ENCODE measurements at places on chromosomes 6 and 20.

- no peak for DNase-seq
These were observed 10.0 kb downstream of the HINT3 start for GRCh38 chr6:125966569-125966968.

- DNase-seq, result no peak
These were observed 108.0 kb downstream of the SYNDIG1 start for GRCh38 chr20:24577271-24577909.

DNA sequence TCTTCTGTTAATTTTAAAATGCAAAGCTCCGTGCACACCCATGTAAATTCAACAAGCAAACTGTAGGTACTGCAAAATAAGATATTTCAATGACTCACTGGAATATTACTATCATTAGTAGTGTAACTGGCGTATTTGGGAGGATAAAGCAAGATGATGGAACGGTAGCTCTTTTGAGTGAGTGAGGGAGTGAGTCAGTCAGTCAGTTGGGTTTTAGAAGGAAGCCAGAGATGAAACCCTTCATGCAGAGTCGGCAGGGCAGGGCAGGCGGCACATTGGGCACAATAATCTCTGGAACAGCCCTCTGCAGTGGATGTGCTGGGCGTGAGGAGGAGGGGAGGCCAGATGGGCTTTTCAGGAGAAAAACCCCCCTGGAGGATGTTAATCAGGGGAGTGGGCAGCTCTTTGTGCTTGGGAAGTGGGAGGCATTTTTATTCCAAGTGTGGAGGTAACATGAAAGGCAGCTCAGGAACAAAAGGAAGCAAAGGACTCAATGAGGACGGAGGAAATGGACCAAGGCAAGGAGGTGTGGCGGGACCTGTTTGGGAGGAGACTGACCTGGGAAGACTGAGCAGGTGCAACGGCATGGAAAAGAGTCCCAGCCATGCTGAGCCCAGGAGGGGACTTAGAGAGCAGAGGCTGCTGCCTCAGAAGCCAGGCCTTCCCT, 171.2 kb downstream of the ZDHHC14 start:
- no peak for DNase-seq

- DNase-seq, result no peak
These were observed 5.7 kb downstream of the ARHGAP40 start for GRCh38 chr20:38607351-38607750.

DNA sequence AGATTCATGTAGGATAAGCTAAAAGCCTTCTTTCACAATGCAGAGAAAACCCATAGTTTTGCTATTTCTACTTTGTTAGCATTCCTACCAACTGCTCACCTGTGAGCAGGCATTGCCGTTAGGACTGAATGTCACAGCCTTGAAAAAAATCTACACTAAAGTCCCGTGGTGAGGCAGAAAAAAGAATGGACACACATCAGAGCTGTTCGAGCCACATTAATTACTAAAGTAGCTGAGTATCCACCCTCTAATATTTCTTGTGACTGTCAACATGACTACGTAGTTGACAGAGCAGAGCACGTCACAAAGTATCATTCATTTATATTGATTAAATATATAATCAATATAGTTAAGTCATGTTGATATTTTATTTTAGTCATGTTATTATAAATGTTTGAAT, 10.1 kb downstream of the HDGFL1 start:
- DNase-seq, result no peak

- DNase-seq, result no peak
These were observed 7.0 kb upstream of the APMAP start for GRCh38 chr20:24999568-24999967.

DNA sequence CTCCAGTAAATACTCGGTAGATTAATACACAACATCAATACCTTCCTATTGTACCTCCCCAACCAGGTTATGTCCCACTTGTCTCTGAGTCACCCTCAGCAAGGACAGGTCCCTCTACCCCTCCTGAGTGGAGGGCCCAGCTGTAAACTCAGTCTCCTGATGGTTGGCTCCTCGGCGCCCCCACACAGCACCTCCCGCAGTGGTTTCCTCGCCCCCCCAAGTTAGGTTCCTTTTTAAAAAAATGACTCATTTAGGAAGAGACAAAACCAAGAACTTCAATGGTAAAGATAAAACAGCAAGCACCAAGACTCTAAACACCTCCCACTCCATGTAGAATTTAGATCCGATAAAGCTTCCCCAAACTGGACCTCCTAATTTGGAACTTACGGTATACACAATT, 83.5 kb downstream of the TRERF1 start:
- DNase-seq, result no peak

DNA sequence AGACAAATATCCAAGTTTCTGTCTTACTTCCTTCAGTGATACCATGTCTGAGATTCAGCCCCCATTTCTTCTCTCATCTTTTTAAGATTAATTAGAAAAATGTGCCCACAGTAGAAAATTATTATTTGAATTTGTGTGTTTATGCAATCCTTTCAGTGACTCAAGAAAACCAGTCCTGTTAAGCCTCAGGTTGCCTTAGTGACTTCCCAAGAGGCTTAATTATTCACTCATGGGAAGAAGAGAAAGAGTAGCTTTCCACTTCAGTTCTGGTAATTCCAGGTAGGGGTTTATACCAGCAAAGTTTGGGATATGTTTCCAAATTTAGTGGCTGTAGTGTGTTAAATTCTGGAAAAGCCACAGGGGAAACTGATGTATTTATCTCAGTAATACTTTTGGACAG, 149.1 kb downstream of the RIMS1 start:
- DNase-seq, result no peak

GRCh38 chr6:72417759-72418158, 204.1 kb upstream of the KCNQ5 start:
- no peak for DNase-seq

- DNase-seq, result peak; percentile 46
These were observed 8.0 kb upstream of the UBE2J1 start for GRCh38 chr6:89360415-89360999.

- DNase-seq, result no peak
These were observed 5.0 kb upstream of the LPIN3 start for GRCh38 chr20:41335591-41335990.

DNA sequence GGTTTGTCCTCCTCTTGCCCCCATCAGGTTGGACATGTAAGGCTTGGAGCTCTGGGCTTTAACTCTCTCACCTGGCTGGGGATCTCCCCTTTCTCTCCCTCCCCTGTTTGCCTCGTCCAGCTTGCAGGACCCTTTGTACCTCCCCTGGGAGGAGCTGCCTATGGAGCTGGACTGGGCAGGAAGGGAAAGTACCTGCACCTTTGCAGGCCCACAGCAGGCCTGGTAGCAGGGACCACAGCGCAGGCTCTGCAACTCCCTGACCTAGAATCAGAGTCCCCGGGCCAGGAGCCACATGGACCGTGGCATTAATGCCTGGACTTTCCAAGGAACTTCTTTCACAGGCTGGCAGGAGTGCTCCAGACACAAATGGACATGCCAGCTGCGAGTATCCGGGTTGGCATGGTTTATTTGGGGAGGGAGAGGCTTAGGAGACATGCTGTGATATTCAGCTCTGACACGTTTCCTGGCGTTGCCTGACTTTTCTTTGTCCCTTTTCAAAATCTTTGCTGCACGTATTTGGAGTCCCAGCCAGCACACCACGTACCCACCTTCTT, 268.5 kb upstream of the EXOC2 start:
- DNase-seq, result no peak

GRCh38 chr20:36547186-36548005, 6.1 kb downstream of the MYL9 start:
- no peak for DNase-seq

DNA sequence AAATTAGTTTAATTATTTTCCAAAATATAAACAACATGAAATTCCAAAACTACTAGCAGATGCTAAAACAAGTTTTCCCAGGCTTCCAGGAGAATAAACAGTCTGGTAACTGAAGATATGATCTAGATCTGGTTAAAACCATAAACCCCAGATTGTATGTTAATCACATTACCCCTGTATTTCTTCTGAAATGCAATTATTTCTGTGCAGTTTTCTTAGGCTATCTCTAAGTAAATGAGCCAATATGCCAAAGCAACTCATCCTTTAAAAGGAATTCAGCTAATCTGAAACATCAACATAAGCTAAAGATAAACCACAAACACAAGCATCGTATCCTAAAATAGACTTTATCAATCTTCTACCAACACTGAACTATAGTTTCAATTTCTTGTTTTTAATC, 44.6 kb upstream of the SENP6 start:
- DNase-seq, result no peak

GRCh38 chr20:10077886-10078285, 43.1 kb downstream of the ANKEF1 start:
- no peak for DNase-seq

DNA sequence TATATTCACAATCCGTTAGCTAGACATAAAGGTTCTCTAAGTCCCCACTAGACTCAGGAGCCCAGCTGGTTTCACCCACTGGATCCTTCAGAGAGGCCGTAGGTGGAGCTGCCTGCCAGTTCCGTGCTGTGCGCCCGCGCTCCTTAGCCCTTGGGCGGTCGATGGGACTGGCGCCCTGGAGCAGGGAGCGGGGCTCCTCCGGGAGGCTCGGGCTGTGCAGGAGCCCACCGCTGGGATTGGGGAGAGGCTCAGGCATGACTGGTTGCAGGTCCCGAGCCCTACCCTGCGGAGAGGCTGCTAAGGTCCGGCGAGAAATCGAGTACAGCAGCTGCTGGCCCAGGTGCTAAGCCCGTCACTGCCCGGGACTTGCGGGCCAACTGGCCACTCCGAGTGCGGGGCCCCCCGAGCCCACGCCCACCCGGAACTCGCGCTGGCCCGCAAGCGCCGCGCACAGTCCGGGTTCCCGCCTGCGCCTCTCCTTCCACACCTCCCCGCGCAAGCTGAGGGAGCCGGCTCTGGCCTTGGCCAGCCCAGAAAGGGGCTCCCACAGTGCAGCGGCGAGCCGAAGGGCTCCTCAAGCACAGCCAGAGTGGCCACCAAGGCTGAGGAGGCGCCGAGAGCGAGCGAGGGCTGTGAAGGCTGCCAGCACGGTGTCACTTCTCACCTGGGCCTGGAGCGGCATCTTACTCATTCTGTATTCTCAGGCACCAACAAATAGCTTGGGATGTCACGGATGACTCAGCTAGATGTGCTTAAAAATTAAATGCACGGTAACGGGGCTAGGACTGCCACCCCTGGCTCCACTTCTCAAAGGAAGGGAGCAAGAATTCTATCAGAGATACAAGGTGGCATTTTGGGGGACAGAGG, 44.1 kb downstream of the IRF4 start:
- DNase-seq, result no peak

DNA sequence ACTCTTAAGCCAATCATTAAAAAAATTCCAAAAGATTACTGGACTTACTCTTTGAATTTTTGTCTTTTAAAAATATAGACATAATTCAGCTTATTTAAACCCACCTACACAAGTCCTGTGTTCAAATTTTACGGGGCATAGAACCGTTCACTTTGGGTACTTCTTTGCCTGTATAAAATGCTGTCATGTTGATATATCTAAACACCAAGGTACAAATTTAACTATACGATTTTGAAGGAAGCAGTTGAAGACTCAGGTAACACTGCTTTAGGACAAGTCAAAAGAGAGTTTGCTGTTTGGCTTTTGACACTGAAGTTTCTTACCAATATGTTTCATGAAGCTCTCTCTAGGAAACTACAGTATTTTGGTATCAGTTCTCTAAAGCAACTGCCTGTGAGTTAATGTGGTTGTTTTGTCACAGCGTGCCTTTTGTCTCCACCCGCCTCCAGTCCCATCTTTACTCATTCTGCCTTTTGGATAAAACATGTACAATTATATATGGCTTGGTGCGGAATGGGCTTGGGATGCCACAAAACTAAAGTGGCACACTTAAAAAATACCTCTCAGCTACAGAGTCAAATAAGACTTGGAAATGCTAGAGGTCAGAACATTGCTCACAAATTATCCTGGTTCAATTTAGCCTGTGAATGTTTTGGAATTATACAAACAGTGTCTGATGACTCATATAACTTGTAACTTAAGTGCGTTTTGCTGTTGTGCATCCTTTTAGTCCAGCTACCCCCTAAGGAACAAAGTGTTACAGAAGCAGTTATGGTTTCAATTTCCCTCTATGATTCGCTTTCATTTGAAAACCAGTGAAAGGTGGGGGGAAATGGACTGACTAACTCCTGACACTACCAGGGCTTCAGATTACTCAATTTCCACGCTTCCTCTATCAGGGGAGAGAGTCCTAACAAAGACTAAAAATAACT, 38.7 kb downstream of the RGS17 start:
- DNase-seq, result peak; percentile 91

DNA sequence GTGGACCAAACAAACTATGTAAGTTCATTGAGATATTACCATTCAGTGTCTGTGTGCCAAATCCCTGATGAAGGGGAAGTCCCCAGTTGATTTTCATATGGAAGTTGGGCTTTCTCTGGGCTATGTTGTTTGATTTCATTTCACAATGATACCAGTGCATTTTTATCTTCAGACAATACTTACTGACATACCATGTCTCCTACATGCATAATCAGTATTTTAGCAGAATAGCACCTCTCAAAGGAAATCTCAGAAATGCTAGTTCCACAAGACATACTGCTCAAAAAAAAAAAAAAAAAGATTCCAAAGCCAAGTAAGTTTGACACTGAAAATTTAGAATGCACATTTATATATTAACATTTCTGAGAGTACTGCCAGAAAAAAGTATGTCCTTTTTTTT, 168.8 kb upstream of the RNF217 start:
- DNase-seq, result no peak

- DNase-seq, result peak; percentile 36
These were observed 162.2 kb downstream of the TBXT start for GRCh38 chr6:166005401-166005943.

GRCh38 chr20:43787937-43788336, 61.1 kb upstream of the GTSF1L start:
- no peak for DNase-seq

DNA sequence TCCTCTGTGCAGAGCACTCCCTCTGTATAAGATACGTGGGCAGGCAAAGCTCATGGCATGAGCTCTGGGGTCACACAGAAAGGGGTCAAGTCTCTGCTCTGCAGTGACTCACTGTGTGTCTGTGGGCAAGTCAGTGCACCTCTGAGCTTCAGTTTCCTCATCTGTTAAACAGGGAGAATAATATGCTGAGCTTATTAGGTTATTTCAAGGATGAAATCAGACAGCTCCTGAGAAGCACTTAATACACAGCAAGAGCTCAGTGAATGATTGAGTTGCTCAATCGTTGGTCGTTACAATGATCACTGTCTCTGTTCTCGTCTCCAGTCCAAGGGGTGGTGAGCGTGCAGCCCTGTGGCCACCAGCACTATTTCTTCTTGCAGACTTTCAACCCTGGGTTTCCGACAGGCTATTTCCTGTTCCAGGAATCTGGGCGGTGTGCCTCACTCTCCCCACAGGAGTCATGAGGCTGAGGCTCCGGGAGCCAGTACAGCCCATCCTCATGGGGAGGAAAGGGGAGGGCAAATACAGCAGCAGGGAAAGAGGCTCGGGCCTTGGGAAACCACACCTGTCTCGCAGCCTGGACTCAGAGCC, 28.9 kb downstream of the KIAA1755 start:
- peak; percentile 53 for DNase-seq

- DNase-seq, result no peak
These were observed 140.0 kb downstream of the ARID1B start for GRCh38 chr6:156917213-156917612.

- no peak for DNase-seq
These were observed 46.6 kb downstream of the DTNBP1 start for GRCh38 chr6:15616261-15616660.

DNA sequence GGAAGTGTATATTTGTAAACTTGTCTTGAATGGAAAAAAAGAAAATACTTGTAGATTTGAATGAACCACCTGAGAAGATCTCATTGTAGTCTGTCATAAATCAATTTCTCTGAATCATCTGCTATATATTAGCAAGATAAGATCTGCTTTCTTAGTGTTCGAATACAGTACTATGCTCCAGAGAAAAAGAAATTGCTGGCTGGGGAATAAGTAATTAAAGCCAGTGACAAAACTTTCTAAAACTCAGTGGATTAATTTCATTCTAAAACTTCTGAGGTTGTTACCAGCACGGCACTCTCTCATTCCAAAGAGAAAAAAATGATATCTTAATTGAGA, 22.4 kb upstream of the MROH8 start:
- DNase-seq, result peak; percentile 66

Data from ELR (cell line).